ENCODE measurements at places on chromosomes 2 and 18.

GRCh38 chr2:193778293-193778692, 1583.6 kb upstream of the TMEFF2 start:
- no peak for DNase-seq

- no peak for DNase-seq
These were observed 43.9 kb downstream of the MARCHF4 start for GRCh38 chr2:216328347-216328746.

GRCh38 chr2:74816540-74817303, 17.2 kb upstream of the HK2 start:
- DNase-seq = no peak

DNA sequence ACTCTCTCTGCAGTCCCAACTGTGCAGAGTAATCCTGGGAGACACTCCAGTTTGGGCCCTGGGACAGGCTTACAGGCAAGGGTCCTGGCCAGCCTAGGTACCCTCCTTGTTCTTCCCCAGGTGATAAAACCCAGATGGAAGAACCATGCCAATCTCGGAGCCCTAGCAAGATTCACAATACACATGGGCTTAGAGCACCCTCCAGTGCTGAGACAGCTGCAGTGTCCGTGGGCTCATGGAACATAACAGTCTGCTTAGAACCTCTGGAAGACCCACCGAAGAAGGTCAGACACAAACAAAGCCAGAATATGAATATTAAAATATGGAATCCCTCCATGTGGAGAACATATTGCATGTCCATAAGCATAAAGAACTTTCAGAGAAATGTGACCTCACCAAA, 568.1 kb downstream of the KCNJ3 start:
- DNase-seq = no peak

DNA sequence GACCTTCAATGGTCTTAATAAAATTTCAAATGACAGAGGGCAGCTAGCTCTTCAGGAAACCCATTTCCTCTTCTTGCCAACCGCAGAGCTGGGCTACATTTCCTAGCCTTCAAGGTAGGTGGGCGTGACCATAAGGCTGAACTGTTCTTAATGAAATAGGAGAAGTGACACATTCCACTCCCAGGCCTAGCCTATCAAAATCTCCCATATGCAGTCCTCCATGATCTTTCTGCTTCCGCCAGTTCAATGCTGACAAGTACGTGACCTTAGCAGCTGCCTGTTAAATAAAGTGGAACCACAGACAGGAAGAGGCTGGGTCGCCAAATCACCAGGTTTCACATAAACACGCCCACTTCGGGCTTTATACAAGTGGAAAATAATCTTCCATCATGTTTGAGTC, 13.2 kb downstream of the SERPINE2 start:
- peak; percentile 70 for DNase-seq

DNA sequence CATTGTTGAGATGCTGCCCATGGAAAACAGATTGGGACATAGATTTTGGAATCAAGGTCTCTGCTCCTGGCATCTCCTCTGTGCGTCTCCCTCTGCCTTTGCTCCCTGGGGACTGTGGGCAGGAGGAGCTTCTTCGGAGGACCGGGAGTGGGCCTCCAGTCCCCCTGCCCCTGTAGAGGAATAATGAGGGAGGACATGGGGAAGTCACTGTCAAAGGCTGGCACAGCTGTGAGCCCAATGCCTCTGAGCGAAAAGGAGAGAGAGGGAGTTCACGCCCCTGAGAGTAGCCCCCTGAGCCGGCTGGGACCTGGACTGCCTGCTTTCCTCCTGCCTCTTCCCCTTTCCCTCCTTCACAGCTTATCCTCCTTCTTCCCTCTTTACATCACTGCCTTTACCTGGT, 195.0 kb downstream of the LOXHD1 start:
- no peak for DNase-seq

GRCh38 chr2:191650896-191651773, 26.8 kb upstream of the NABP1 start:
- DNase-seq = no peak

GRCh38 chr2:188316791-188317423, 25.2 kb downstream of the GULP1 start:
- DNase-seq = no peak

GRCh38 chr2:240985881-240986786, 12.3 kb upstream of the SNED1 start:
- DNase-seq = no peak

- DNase-seq = peak; percentile 83
These were observed 10.3 kb downstream of the PTPRN start for GRCh38 chr2:219298759-219299371.

- DNase-seq = no peak
These were observed 263.6 kb downstream of the DYSF start for GRCh38 chr2:71716697-71717624.

DNA sequence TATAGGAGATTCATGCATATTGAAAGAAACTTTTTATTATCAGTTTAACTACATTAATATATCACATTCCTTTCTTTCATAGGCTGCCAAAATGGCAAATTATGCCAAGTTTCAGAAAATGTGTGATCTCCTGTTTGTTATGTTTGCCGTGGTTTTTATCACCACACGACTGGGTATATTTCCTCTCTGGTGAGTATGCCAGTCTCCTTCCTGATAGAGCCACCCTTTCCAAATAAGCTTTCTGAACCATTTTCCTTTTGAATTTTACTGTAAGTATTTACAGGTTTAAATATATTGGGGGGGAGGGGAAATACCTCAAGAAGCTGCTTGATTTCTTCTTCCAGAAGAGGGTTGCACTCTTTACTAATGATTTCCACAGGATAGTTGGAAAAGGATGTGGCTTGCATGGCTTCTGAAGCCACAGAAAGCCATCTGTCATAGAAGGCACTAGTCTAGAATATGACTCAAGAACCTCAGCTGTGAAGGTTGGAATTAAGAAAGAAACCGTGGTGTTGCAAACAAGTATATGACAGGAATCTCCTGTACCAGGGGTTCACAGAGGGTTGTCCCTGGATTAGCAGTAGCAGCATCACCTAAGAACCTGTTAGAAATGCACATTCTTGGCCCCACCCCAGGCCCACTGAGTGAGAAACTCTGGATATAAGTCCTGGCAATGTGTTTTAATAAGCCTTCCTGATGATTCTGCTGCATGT, 84.5 kb upstream of the NOSTRIN start:
- DNase-seq = no peak

GRCh38 chr18:11925800-11926481, 17.8 kb upstream of the MPPE1 start:
- DNase-seq = no peak

GRCh38 chr2:224584111-224584784, 915 bp downstream of the CUL3 start:
- no peak for DNase-seq

GRCh38 chr18:75116165-75116564, 92.8 kb downstream of the PTGR3 start:
- DNase-seq = no peak

- DNase-seq = no peak
These were observed 279.8 kb downstream of the AFF3 start for GRCh38 chr2:99862566-99862965.

DNA sequence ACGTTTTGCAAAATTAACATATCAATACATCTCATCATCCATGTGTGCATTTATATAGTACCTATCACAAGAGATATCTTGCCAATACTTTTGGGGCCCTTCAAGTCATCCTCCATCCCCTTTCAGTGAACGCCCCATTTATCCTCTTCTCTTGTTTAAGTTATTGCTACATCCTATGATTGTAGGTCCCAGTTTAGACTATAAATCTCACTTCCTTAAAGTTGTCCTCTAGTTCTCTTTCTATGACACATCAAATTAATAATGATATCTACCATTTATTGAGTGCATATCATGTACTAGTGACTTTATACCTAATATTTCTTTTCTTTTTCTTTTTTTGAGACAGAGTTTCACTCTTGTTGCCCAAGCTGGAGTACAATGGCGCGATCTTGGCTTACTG, 28.8 kb upstream of the FBXO11 start:
- no peak for DNase-seq
